Fibroblast of the conjunctiva (primary cell): ENCODE measurements at places on chromosomes 3 and 15.

GRCh38 chr3:181250714-181251113 is 261.2 kb upstream of the DNAJC19 start:
- DNase-seq, result no peak

GRCh38 chr3:105260385-105260784 is 106.3 kb upstream of the ALCAM start:
- DNase-seq, result no peak

DNA sequence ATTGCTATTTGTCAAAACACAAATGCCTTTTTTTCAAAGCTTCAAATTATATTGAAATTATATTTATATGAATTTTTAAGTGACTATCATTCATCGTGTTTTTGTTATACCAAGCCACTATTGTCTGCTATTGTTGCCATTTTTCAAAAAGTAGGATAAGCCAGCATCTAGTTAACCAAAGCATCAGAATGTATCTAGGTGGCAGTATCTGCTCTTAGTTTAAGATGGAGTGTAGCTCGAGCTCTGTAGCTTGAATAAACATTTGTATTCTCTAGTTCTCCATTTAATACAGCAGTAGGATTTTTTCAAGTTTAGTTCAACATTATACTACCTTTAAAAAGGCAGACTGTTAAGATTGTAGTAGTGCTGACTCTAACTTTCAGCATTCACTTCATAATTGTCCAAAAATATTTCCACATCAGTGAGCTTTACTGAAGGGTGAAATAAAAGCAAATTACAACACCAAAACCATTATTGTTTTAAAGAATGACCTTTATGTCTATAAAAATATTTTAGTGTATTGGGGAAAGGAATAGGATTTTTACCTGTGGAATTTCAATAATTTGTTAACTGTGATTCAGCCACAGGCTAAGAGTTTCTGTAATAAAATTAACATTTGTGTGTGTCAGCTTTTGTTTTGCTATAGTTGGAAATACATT is 19.6 kb upstream of the C15orf61 start:
- peak; percentile 53 for DNase-seq

DNA sequence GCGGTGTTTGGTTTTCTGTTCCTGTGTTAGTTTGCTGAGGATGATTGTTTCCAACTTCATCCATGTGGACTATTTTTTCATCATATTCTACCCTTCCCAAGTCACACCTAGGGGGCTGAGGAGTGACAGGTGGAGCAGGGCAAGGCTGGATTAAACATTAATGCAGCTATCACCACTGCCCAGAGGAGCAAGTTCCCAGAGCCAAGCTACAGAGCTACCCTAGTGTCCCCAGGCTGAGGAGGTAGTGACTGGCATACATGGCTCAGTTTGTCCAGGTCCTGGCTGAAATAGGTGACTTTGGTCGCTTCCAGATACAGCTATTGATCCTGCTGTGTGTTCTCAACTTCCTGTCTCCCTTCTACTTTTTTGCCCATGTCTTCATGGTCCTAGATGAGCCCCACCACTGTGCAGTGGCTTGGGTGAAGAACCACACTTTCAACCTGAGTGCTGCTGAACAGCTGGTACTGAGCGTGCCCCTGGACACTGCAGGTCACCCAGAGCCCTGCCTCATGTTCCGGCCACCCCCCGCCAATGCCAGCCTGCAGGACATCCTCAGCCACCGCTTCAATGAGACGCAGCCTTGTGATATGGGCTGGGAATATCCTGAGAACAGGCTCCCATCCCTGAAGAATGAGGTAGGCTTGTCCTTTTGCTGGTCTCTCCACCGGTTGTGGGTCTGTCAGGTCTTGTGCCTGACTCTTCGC is at the start of gene SLC22A13:
Gene SLC22A13 (plus strand): TSS at position 209 of the 704 bp plus-strand sequence. CDS start 49 bp downstream, at position 258.
- no peak for DNase-seq

DNA sequence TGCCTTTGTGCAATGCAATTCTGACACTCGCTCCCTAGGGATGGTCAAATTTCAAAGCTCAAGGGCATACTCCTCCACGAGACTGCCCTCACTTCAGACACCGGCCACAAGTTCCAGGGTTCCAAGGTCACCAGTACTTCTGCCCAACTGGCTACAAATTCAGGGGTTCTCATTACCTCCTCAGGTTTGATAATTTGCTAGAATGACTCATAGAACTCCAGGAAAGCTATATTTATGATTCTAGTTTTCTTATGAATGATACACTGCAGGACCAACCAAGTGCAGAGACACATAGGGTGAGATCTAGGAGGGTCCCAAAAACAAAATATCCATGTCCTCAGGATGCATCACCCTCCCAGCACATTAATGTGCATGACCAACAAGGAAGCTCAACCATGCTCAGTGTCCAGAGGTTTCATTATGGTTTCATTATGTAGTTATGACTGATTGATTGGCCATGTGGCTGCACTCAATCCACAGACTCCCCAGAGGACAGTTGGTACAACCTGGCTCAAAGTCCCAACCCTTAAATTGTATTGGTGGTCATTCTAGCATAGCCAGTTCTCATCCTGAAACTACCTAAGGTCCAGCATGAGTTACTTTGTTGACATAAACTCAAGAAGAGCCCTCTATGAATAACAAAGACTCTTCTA is 170.4 kb upstream of the LRRN1 start:
- DNase-seq, result no peak

GRCh38 chr3:9623148-9623547 is 26.2 kb upstream of the MTMR14 start:
- DNase-seq, result no peak

- no peak for DNase-seq
Measured at GRCh38 chr3:55683666-55684270, 196.7 kb upstream of the WNT5A start.

DNA sequence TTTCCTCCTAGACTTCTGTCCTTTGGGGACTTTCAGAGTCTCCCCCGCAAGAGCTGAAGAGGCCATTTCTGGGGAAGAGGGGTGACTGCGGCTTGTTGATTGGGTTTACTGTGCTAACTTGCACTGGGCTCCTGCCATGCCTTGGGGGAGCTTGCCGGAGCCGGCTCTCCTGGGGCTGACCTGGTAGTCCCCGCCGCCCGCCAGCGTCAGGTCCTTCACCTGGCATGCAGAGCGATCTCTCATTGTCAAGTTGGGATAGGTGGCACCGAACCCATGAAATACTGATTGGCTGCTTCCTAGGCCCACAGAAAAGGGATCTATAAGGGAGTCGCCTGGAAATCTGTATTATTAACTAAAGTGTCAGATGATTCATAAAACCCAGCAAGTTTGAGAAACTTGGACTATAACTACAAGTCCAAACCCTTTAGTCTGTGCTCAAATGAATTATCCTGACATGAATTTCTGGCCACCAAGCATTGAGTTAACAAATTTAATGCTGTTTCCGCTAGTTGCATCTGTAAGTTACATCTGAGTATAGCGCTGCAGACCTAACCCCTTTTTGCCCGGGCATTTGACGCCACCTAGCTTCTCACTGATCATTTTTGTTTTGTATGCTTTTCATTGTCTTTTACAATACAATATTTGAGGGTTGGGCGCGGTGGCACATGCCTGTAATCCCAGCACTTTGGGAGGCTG is 607 bp upstream of the IMP3 start:
- no peak for DNase-seq

- DNase-seq, result peak; percentile 21
Measured at GRCh38 chr3:130316169-130316568, 29.3 kb upstream of the COL6A5 start.

DNA sequence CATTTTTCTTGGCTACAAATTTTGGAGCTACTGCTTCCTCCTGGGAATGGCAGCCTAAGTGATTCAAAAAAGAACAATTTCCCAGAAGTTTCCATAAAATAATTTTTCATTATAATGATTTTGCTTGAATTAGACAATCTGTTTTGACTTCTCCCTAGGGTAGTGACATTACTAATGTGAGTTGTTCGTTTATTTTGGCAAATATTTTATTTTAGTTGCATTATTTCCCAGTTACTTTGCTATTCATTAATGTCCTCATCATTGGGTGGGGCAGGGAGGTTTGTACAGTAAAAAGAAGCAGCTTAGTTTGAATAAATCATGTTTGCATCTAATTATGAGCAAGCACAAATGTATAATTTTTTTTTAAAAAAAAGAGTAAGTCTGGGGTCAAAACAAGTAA is 686.6 kb downstream of the ROBO2 start:
- no peak for DNase-seq

DNA sequence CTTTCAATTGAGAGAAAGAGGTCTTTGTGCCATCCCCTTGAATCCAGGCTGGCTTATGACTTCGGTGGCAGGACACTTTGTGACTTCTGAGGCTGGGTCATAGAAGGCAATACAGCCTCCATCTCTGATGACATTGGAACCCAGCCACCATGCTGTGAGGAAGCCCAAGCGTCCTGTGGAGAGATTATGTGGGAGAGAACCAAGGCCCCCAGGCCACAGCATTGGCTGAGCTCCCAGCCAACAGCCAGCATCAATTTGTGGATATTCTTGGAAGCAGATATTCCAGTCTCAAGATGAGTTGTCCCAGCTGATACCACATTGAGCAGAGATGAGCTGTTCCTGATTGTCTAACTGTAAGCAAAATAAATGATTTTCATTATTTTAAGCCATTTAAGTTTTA is 12.7 kb upstream of the XIRP1 start:
- DNase-seq, result no peak

DNA sequence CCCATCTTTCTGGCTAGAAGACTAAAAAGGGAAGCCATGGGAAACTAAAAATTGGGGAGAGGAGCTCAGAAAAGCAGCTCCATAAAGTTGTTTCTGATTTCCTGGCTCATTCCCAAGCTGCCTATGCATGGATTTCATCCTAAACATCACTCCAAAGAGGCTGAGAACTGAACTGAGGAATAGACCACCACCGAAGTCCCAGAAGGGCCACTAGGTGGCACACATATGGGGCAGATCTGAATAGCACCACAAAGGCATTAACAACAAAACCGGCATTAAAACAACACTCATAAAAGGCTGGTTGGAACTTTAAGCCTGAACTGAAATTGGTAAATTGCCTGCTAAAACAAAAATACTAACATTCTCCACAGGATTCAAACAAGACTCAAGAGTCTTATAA is 106.3 kb downstream of the PLD1 start:
- peak; percentile 29 for DNase-seq

DNA sequence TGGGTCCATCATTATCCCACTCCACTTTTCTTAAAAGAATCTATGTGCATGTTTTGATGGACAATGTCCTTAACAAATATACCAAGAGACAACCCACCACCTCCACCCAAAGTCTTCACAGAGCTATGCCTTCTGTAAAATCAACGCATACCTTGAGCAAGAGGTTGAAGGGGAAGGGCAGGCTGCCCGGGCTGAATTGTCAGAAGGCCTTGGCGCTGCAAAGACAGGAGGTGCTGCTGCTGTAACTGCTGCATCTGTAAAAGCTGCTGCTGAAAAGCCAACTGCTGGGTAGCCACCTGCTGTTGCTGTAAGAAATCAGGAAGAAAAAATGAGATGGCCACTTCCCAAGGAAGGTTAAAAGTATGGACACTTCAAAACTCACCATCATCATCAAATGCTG is 536.7 kb downstream of the FOXP1 start:
- no peak for DNase-seq

DNA sequence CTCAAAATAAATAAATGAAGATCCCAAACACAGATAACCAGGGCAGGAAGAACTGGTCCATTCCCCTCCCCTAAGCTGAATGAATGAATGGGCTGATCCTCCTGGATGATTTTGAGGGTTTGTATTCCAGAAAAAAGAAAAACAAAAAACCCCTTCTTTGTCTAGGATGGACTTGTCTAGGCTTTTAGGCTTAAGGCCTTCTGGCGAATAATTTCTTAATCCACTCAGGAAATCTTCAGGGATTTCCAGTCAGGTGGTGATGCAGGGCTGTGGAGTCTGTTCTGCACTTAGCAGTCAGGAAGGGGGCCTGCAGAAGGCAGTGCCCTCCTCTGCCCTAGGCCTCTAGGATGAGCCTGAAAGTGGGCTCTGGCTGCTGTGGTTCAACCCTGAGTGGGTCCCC is 52.1 kb downstream of the BDH1 start:
- no peak for DNase-seq

DNA sequence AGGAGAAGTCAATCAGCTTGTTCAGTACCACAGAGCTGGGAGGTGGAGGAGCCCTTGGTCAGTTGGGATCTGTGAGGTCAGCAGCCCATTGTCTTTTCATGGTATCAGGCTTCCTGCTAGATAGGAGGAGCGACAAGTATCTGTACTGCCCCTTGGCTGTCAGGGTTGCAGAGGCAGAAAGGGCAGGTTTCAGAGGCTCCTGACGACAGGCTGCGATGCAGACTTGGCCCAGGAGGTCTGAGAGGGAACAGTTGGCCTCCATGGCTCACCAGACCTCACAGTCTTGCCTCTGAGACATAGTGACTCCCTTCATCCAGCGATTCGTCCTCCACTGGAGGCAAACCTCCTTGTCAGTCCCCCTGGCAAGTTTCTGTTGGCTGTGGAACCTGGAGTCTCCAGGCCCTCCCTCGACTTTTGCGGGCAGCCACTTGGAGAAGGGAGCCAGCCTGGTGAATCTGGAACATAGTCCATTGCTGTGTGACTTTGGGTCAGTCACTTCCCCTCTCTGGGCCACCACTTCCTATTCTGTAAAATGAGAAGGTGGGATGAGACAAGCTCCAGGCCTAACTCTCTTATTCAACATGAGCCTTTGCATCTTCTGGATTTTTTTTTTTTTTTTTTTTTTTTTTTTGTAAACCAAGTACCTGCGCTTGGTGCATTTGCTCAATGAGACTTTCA is 177.9 kb upstream of the TLE3 start:
- DNase-seq, result no peak

- no peak for DNase-seq
Measured at GRCh38 chr15:52466716-52467115, 62.0 kb downstream of the MYO5A start.

DNA sequence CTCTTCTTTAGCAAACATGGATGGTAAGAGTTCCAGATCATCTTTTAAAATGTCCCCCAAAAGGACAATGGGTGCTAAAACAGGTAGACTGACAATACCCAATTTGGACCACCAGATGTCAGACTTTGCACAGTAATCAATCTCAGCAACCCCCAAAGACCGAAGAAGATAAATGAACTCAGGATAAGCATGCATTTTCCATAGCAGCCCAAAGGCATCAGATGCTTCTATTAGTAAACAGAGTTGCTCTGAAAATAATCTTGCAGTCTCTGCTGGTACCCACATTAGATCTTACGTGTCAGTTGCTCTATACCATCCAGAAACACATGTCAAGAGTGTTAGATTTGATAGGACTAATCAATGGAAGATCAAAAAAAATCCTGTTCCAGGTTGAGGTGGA is 20.6 kb downstream of the MYH15 start:
- no peak for DNase-seq
